ENCODE measurements at places on chromosomes 13 and 19.
A peak's percentile ranks its signal among the peaks of the same experiment; 100 is the strongest.

DNA sequence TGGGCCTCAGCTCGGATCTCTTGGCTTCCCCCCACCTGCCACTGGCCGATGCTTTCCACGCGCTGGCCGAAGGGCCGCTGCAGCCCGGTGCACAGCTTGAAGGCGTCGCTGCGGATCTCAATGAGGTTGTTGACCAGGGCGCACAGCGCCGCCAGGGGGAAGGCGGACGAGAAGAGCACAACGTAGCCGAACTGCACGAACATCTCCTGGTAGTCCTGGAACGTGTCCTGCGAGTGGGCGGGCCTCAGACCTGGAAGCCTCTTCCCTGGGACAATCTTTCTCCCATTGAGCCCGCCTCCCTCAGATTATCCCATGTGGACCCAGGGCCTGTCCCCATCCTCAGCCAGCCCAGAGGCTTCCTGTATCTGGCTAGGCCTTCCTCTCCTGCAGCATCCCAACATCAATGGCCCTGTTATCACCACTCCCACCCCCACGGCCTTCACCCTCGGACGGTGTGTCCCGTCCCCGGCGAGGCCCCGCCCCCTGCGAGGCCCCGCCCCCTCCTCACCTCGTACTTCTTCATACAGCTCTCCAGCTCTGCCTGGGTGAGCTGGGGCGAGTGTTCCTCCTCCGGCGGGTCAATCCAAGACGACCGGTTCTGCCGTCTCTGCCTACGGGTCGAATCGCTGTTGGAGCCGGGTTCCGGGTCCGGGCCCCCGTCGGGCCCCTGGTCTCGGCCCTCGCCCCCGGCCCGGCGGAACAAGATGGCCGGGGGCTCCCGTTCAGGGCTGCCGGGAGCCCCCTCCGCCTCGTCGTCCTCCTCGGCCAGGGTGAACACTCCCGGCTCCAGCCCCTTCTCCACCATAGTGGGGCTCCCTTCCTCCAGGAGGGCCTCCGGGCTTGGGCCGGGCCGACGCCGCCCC, 6.8 kb downstream of the ANO8 start:
- peak; percentile 61 for DNase-seq

DNA sequence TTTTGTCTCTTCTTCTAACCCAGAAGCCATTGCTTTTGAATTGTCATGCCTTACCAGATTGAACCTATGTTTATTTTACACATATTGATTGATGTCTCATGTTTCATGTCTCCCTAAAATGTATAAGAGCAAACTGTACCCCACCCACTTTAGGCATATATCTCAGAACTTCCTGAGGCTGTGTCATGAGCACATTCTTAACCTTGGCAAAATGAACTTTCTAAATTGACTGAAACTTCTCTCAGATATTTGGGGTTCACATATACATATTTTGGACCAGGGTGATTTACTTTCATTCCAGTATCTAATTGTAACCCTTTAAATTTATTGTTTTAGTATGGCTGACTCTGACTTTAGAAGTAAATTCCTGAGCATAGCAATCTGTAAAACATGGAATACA, 723.9 kb upstream of the PCDH20 start:
- DNase-seq = no peak

GRCh38 chr19:18660939-18661670, 22.4 kb upstream of the CRTC1 start:
- DNase-seq = no peak

DNA sequence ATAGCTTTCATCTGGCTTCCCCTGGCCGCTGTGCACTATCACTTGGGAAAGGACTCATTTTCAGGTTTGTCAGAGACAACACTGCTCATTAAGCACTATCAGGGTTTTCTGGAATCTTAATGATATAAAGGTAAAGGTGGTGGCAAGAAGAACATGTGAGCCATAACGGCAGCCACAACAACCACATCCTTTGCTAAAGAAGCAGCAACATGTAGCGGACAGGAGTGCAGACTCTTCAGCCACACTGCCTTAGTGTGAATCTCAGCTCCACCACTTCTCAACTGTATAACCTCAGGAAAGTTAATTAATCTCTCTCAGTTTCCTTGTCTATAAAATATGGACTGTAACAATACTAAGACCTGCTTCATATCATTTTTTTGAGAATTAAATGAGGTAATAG, 24.1 kb upstream of the MIR17HG start:
- no peak for DNase-seq

- no peak for DNase-seq
Measured at GRCh38 chr13:59103004-59103768, 1060.5 kb downstream of the DIAPH3 start.

DNA sequence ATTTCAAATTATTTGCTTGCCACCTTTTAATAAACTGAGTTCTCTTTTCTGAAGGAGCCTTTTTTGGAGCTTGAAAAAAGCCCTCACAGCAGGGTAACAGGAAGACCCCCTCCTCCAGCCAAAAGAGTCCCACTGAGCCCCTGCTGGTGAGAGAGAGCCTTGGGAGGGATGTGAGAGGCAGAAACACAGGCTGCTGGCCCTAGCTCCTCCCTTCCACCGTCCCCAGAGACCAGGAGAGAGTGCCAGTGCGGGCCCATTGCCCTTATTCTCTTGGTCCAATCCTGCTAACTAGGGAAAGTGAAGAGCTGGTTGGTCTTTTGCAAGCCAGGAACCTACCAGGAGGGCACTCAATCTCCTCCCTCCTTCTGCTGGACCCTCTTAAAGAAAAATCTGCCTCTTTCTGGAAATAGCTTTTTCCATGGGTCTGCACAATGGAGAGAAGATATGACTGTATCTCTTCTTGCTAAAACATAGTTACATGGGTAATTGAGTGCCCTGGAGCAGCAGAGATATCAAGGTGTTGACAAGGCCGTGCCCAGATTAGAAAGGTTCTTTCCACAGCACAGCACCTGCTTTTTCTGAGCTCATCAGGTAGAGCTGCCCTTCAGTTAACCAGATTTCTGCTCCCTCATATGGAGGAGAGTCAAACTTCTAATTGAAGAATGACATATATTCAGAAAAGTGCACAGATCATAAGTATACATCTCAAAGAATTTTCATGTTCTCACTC, 113.9 kb downstream of the LRCH1 start:
- no peak for DNase-seq

- DNase-seq = no peak
Measured at GRCh38 chr13:43596006-43596405, 190.8 kb downstream of the ENOX1 start.

DNA sequence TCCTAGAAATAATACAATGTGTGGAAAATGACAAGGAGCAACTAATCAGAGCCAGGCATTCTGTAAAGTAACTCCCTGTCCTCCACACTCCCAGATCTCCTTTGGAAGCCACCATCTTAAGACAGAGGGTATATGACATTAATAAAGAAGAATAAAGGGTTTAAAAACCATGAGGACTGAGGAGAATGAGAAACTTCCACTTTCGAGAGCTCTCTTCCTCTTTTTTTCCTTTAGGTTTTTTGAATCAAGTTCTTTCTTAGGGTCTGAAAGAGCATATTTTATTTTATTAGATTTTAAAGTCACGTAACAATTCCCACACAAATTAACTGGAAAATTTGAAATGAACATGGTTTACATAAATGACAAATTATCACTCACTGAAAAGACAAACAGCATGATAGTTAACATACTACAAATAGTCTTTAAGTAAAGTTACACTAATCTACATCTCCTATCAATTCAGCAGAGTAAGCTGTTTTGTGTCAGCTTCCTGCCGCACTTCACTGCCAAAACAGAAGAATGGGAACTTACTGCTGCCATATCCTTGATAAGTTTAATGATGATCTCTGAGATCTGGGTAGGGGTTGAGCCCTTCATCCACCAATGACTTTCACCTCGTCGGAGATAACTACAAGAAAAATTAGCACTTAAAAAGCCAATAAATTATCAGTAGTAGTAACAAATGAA, 38.6 kb upstream of the FBXL3 start:
- DNase-seq = no peak

DNA sequence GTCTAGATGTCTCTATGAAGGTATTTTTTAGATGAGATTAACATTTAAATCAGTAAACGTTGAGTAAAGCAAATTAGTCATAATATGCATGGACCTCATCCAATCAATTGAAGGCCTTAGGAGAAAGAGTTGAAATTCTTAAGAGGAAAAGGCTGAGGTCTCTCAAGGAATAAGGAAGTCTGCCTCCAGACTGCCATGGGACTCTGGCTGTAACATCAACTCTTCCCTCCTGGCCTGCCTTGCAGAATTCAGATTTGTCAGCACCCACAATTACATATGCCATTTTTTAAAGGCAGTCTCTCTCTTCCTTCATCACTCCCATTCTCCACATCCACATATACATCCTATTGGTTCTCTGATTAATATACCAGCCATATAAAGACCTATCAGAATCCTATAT, 28.8 kb upstream of the INTS6 start:
- DNase-seq = no peak

GRCh38 chr13:93752541-93752940, 525.9 kb downstream of the GPC6 start:
- DNase-seq = no peak

DNA sequence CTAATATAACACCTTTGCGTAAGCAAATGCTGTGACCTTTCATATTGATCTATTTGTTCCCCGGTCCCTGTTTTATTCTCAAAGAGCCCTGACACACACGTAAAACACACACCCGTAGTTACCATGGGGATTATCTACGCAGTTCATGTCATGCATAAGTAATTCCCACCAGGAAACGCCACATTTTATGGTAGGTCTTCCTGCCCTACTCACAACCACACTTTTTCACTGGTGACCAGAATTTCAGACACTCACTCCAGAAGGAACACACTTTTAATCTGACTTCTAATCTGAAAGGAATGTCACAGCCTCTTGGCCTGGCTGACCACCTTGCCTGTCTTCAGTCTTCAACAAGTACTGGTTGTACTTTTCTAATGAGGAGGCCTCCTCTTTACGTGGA, 46.8 kb downstream of the SLC7A1 start:
- no peak for DNase-seq

- no peak for DNase-seq
Measured at GRCh38 chr19:22620912-22621311, 13.2 kb upstream of the ZNF492 start.

DNA sequence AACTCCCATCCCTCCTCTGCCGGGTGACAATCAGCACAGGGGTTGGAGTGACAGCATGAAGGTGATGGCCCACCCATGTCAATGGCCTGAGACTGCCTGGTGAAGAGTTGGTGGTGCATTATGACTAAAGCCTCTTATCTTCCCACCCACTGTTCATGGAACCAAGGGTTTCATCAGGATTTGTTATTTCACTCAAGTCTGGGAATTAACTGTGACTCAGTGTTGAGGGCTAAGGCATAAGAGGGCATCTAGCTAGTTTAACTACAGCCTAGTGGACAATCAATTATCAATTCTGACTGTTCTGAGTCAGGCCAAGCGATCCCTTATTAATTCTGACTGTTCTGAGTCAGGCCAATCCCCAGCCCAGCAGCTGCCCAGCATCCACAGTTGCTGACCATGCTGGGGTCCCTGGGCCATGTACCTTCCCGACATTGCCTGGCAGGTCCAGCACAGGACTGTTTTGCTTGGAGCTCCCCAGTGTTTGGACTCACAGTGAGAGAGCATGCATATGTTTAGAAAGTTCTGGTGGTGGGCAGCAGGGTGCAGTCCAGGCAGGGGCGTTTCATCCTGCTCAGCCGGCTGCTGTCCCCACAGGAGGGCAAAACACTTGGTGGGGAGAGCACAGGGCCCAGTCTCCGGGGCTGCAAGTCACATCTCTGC, 65.5 kb downstream of the RASL11A start:
- no peak for DNase-seq

DNA sequence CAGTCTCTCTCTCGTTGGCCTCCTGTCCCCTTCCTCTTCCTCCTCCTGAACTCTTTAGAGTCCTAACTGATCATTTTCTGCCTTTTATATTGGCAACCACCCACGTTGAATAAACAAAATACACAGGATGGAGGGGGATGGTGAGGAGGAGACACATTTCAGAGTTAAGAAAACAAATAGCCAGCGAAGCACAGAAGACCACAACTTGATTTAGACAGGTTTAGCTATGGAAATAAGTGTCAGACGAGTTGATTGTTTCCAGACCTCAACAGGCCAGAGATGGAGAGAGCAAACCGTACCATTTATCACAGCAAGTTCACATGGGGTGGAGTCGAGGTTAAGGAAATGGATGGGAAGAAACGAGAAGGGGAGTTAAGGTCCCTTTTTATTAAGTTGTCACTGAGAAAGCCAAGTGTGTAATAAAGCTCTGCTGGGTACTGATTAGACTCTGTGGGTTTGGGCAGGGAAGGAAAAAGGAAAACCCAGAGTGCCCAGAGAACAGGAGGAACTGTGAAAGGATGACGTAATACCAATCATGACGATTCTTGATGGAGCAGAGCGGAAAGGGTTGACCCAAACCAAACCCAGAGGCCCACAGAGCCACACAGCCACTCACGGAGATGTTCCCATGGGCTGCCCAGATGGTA, 11.1 kb upstream of the SERP2 start:
- DNase-seq = no peak

DNA sequence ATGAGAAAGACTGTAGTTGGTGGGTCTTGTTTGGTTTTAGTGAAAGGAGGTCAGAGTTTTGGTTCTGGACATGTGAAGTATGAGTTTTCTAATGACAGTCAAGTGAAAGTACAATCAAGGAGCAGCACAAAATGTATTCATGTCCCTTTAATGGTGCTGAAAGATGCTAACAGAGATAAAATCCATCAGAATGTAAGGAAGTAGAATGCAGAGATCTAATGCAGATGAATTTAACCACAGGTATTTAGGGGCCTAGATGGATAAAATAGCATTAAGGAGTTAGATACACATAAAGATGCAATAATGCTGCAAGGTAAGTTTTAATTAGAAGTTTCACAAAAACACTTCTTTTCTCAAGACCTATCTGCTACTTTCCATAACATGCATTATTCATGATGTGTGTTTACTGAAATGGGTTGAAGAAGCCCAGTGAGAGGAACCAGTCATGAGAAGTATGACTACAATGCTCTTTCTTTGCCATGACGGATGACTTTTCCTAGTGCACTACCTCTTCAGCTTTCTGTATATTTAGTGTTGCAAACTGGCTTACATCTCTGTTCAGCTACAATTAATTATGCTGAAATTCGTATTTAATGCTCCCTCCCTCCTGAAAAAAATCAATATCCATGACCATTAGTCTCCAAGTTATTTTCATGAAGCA, 222.9 kb upstream of the HTR2A start:
- no peak for DNase-seq

- DNase-seq = no peak
Measured at GRCh38 chr19:53183146-53183764, 9.9 kb downstream of the ZNF665 start.

DNA sequence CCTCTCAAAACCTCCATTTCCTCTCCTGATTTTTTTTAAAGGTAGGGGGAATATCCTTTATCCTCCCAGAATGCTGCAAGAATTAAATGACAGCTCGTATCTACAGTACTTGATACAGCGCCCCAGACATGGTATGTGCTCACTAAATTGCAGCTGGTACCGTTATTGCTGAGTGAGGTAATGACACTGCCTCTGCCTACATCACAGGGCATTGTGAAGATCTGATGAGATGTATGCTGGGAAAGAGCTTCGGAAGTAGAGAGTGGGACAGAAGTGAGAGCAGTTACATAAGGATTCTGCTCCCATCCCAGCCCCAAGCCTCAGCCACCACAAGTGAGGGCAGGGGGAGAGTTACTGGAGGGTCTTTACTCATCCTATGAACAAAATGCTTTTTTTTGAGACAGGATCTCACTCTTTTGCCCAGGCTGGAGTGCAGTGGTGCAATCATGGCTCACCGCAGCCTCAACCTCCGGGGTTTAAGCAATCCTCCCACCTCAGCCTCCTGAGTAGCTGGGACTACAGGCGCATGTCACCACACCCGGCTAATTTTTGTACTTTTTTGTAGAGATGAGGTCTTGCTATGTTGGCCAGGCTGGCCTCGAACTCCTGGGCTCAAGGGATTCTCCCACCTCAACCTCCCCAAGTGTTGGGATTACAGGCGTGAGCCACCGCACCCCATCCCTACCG, 1.7 kb upstream of the FKRP start:
- no peak for DNase-seq

GRCh38 chr13:54928071-54928470, 1899.5 kb downstream of the OLFM4 start:
- DNase-seq = no peak

All from sciatic nerve (tissue), 2 donors.